Liver (tissue), 10 donors: ENCODE measurements at places on chromosomes 13 and 19.

DNA sequence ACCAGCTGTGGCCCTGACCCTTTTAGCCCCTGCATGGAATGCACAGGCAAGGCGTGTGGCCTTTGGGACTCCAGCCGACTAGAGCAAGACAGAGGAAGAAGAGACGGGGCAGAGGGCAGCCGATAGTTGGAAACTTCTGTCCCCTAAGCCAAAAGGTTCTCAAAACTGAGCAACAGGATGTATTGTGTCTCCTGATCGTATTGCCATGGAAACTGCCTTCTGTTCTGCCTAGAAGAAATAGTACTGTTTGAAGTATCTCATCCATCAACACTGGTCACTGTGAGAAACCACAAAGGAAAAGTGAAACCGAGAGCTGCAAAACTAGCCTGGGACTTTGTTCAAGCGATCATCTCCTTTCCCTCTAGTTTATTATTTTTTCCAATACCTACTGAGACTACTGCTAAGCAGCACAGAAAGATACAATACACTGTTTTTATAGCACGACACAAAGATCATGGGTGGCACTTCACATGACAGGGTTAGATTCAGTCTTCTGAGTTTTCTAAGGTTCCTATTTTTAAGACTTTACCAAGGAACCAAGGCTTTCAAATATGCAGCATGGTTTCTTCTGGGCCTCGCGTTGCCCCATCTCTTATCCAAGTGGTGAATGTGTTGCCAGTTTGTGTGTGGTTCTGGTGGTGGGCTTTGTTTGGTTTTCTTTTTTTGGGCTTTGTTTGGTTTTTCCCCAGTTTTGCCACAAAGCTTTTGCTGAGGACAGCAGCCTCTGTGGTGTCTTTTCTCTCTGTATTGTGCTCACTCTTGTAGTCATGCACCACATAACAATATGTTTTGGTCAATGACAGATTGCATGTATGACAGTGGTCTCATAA lies 49.3 kb upstream of the GPR183 start:
- no peak for DNase-seq

GRCh38 chr19:36837176-36837905 lies 846 bp downstream of the ZNF790 start:
- no peak for DNase-seq

DNA sequence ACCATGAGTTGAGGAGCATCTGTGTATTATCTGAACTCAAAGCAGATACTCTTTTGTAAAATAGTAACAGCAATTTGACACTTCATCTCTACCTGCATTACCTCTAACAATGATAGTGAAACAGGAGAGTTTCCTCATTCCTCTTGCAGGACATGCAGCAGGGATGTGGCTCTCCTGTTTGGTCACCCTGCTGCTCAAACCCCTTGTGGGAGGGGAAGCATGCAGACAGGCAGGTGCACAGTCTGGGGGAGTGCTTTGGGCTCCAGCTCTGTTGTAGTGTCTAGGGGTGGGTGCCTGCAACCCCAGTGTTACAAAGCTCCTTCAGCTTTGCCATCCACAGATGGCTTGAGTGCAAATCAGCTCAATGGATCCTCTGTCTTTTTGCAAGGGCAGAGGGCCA lies 827.6 kb downstream of the DACH1 start:
- DNase-seq = no peak

GRCh38 chr13:99873141-99873540 lies 98.4 kb downstream of the ZIC5 start:
- no peak for DNase-seq

DNA sequence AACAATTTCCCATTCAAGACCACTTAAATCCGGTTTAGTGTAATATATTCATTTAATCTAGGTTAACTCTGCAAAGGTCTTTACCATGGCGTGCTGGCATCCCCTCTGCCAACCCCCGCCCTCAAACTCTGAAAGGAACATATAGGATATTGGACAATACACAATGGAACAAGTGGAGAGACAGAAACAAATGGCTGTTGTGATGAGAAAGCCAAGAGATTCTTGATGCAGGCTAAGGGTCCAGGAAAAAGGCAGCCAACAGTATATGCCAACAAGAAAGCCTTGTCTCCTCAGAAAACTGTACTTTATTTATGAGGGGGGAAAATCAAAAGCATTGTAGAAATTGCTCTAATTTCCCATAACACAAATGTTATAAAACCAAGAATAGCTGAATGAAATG lies 407.3 kb upstream of the SGCG start:
- no peak for DNase-seq

- DNase-seq = no peak
Measured at GRCh38 chr19:18484992-18485391, 36.9 kb downstream of the ELL start.

DNA sequence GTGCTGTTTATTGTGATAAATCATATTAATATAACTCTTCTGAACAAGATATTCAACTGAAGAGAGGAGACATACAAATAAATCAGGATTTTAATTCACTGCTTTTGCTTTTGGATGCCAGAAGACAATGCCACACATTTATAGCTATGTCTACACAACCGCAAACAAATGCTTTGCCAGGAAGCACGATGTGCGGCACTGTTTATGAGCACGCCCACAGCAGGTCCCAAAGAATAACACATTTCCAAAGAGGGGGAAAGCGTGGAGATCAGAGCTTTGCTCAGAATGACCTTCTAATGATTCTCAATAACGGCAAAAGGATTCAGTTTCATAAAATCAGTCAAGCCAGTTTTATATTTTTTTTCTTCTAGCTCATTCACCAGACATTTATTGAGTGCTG lies 16.7 kb downstream of the FAM216B start:
- DNase-seq = no peak

DNA sequence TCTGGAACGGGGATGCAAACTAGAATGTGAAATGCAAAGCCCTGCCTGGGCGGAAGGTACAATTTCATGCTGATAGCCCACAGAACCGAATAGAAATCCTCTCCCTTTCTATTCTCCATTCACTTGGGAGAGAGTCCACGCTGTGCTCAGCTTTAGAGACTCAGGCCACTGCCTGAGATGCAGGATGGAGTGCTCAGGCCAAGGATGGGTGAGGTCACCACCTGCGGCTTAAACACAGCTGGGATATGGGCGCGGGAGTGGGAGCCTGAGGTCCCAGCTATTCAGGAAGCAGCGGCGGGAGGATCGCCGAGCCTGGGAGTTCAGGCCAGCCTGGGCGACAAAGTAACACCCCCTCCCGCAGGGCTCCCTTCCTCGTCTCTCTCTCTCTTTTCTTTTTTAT lies 446 bp upstream of the ZNF83 start:
- DNase-seq = no peak

- DNase-seq = no peak
Measured at GRCh38 chr19:17352608-17353280, 15.4 kb downstream of the GTPBP3 start.

GRCh38 chr19:46724468-46724867 lies 7.6 kb upstream of the PRKD2 start:
- DNase-seq = no peak

- no peak for DNase-seq
Measured at GRCh38 chr13:23788459-23788858, 100.7 kb downstream of the MIPEP start.

DNA sequence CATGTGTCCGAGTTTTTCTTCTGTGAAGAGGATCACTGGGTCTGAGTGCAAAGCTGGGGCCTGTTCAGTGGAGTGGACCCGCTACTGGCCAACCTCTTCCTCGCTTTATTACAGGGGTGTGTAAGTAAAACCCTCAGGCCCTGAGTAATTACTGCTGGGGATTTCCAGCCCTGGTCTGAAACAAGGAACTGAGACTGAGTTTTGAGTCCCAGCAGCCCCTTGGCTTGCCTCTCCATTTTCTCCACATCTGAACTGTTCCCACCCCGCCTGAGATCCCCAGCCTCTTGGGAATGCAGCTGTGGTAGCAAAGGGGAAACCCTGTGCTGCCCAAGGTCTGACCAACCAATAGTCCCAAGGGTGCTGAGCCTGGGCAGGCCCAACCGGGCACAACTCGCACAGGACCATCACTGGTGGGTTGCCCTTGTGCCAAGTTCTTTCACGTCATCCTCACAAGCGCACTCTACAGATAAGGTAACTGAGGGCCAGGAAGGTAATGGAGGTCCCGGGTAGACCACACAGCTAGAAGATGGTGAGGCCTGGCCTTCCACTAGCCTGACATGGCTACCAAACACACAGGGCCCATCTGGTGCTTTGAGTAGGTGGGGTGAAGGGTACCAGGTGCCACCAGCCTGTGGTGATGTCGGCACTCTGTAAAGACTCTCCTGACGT lies 13.7 kb upstream of the SLC35E1 start:
- no peak for DNase-seq

DNA sequence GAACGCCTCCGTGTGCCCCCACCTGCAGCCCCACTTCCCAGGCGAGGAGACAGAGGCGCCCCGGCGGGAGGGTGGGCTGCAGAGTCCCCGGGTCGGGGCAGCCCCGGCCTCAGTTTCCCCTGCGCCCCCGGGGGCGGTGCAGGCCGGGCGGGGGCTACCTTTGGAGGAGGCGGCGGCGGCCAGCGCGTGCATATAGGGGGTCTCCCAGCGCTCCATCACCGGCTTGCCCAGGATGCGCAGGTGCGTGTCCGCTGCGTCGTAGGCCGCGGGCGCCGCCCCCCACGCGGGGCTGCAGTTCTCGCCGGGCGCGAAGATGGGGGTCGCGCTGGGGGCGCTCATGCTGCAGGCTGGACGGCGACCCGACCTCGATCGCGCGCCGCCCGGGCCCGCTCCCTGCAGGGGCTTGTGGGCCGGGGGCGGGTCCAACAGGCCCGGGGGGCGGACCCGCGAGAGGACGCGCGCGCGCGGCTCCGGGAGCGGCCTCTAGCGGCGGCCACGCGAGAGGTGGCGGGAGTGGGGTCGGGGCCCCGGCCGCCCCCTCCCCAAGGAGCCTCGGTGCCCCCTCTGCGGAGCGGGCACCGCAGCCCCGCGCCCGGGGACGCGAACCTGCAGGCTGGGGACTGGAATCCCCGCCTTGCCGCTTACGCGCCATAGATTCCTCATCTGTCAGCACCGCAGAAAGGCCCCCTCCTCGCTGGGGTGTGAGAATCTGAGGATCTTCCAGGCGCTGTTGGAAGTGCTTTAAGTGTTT lies at the start of gene GAMT:
Gene GAMT, minus strand, starts transcription at position 405 of the 751 bp plus-strand sequence. Its CDS starts 66 bp downstream, at position 339.
- DNase-seq = no peak

DNA sequence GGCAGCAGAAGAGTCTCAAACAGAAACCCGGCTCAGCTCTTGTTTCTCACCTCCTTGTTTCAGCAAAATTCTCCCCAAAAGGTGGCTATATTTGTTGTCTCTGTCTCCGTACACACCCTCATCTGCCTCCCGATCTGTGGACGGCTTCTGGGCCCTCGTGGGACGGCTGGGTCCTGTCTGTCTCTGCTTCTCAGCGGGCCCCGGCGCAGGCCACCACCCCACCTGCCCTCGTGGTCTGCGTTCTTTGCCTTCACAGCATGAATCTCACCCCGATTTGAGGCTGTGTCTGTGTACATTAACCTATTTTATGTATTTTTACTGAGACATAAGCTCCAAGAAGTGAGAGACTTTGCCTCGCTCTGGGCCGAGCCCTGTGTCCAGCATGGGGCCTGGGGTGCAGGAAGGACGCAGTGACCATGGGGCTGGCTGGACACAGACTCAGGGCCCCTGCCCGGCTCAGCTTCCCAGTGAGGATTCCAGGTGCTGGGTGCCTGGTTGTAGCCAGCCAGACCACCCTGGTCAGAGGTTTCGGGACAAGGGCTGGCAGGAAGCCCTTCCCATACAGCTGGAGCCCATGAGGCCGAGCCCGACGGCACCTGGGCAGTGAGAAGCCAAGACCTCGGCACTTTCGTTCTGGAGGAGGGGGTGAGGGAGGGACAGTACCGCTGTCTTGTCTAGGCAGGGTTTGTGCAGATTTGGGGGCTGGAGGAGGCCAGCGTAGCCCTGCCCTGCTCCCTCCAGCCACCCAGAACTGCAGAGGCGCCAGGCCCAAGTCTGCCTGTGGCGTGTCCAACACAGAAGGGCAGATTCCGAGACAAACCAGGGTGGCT lies 78.5 kb upstream of the MCF2L start:
- DNase-seq = no peak

DNA sequence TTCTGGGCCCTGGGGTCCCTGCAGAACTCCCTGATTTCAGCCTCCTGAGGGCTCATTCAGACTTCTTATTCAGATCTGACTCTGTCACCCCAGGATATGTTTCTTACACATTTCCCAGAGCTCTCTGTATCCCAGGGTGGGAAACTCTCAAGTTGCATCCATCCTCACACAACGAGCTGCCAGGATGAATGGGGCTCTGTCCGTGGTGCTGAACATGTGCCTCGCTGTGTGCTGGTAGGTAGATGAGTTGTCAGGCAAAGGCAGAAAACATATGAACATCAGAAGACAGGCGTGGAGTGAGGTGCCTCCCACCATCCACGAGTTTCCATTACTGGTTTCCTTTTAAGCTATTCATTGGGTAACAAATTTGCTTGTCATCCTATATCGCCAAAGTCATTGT lies 11.4 kb upstream of the IGFL1 start:
- DNase-seq = no peak

DNA sequence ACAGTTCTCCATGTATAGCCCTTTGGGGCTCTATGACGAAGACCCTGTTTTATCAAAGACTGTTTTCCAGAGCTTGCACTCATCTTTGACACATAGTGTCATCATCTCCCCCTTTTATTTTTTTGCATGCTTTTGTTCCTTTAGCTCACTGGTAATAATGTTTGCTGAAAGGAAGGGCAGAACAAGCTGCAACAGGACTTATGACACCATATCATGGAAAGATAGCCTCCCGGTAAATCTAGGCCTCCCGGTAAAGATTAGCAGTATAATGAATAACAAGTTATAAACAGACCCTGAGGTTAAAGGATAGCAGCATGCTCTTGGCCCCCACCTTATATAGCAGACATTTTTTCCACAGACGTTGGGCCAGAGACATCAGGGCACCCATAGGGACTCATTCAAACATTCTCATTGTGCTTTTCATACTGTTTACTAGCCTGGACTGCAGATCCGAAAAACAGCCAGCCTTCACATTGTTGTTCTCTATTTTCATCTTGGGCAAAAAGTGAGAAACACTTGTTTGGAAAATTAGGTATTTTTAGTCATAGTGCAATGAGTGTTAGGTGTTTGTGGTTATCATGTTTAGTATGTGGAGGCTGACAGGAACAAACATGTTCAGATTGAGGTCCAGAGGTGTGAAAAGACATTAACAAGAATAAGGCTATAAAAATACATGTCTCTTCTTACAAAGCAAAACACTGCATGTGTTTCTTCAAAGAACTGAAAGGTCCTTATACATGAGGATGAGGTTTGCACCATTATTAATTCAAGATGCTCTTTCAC lies 136.9 kb upstream of the SPRY2 start:
- no peak for DNase-seq

- no peak for DNase-seq
Measured at GRCh38 chr13:112828082-112828699, 138.4 kb downstream of the ATP11A start.

DNA sequence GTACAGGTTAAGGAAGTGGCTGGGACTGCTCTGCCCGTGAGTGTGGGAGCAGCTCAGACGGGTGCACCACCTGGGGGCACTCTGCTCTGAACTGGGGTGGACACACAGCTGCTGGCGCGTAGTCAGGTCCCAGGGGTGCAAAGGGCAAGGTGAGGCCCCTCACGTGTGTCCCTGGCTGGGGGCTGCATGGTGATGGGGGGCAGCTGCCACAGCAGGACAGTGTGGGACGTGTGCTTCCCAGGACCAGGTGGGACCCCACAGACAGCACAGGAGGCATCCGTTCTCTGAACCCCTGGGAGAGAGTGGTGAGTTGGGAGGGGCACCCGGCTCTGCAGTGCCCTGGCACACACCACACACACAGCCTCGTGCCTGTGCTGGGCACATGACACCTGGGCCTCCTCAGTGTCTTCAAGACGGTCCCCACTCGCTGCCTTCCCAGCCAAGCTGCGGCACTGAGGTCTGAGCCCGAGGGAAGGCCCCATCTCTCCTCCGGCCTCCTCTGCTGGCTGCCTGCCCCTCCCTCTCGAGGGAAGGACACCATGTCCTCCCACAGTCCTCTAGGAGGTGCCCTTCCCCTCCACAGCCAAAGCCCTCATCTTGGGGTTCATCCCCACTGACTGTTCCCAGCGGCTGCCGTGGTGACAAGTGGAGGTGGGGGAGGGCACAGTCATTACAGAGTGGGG lies 24.7 kb downstream of the CILP2 start:
- no peak for DNase-seq
